ENCODE measurements at places on chromosomes 6 and 20.

- no peak for DNase-seq
These were observed 1956.6 kb upstream of the DEFB115 start for GRCh38 chr20:29300579-29301551.

GRCh38 chr20:58008866-58009265 lies 219.6 kb downstream of the ANKRD60 start:
- no peak for DNase-seq

DNA sequence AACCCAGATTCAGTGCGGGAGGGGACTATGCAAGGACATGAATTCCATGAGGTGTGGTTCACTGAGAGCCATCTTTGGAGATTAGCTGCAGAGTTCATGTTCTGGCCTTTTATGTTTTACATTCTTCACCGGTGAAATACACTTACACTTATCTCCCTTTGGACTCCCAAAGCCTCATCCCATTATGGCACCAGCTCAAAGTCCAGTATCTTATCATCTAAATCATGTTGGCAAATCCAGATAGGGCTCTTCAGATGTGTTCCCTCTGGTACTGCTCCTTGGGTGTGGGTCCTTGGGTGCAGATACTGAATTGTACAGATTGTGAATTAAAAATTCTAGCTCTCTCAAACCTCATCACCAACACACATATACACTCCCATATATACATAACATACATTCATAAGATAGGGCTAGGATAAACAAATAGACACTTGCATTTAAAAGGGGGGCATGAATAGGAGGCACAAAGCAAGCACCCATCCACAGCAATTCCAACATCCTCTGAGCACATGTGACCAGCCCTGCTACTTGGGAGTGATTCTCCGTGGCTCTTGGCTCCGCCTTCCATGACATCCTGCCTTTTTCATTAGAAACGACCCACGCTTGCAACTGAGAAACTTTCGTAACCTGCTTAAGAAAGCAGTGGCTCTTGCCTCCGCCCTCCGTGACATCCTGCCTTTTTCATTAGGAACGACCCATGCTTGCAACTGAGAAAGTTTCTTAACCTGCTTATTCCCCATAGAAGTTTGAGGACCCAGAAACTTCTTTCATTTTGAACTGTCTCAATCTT lies 53.6 kb upstream of the LRRC1 start:
- peak; percentile 15 for DNase-seq

DNA sequence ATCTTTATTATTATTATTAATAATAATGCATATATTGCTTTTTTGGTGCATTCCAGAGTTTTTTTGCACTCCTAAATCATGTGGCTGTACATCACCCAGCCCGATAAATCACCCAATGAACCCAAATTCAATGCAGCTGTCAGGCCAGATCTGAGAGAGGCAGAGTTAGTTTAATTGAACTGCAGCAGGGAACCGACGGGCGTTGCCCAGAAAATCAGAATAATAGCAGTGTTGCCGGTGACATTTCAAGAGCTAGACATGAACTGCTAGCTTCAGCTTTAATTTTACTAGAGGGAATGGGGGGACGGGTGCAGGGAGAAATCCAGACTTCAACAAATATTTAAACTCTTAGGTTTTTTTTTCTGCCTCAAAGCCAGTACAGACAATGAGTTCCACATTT lies 135.0 kb downstream of the CLIC5 start:
- no peak for DNase-seq

DNA sequence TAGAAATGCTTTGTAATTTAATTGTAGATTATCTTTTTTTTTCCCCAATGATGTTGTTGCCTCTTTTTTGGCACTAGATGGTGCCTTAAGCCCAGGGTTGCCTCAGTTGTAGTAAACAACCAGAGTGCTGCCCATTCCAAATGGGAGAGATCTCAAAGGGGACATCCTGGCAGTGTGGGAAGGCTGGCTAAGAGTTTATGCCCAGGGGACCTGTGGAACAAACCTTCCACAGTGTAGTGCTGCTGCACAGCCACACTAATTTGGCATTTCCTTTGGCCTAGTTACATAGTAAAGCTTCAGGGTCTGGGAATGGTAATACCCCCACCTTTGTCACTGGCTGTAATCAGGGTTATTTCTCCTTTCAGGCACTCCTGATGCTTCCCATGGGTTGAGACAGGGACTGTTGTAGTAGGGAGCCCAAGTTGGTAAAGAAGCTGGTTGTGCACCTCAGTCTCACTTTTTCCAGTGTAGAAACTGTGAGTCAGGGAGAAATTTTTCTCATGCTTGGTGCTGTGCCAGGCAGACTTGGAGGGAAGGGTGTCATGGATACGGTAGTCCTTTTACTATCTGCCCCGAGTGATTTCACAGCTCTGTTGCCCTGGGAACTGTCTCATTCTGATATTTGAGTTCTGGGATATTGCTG lies 177.8 kb upstream of the ECI2 start:
- no peak for DNase-seq

GRCh38 chr6:4133941-4134838 lies 1.2 kb downstream of the ECI2 start:
- peak; percentile 43 for DNase-seq

- DNase-seq: no peak
These were observed 530.2 kb upstream of the HTR1E start for GRCh38 chr6:86407128-86407527.

DNA sequence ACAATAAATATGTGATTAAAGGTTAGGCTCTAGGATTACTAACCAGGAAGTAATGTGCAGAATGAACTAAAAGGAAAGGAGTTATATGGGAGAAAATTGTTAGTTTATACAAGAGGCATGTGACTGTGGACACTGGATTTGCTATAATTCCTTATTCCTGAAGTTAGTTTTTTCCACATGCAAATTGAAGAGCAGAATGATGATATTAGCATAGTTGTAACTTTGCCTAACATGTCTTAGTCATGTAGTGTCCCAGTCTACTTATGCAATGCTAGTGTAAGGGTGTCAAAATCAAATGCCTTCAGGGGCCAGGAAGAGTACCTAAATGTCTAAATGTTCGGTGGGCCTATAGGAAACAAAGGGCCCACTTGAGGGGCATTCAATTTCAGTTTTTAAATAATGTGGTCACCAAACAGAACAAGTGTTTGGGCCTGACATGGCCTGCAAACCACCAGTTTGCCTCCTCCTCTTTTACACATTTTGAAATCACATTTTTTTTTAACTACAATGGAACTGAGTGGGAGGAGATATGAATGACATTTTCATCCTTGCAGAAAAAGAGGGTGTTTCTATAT lies 28.0 kb upstream of the CEP85L start:
- DNase-seq: no peak

DNA sequence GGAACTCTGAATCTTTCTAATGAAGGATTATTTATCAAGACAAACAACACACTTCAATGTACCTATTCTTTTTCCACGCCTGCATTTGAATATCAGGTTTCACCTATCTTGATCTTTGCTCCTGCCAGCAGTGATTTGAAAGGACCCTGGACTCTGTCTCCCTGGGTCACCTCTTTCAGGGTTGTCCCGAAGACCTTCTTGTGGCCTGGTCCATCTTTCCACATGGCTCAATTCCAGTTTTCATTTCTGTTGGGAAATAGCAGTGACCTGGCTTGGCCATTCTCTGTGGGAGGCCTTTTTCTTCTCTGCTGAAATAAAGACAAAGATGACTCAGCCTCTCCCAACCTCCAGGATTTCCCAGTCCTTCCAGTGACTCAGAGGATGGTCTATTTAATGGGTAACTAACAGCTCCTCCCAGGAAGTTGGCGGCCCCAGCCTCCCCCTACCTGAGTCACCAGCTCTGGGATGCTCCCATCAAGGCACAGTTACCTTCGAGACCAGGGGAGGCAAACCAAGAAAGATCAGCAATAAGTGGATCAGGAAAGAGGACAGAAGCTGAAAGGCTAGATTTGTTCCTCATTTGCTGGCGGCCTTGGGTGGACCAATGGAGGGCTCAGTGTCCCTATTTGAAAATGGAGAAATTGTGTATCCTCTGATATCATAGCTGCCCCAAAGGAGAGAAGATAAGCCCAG lies 120.2 kb upstream of the RNF24 start:
- no peak for DNase-seq

DNA sequence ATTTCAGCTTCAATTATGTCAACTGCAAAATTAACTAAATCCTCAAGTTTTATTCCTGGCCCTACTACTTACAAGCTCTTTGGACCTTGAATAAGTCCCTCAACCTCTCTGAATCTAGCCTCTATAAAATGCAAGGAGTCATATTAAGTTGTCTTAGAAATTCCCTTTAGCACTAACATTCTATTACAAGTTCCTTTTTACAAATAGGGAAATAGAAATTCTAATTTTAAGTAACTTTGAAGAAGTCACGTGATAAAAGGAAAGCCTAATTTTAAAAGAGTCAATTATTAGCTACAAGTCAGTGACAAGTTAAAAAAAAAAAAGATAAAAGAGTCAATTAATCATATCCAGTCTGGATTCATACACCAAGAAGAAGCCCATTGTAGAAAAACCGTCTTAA lies 24.6 kb upstream of the GTF3C6 start:
- DNase-seq: no peak

- DNase-seq: no peak
These were observed 44.7 kb downstream of the VAPB start for GRCh38 chr20:58433759-58434158.

DNA sequence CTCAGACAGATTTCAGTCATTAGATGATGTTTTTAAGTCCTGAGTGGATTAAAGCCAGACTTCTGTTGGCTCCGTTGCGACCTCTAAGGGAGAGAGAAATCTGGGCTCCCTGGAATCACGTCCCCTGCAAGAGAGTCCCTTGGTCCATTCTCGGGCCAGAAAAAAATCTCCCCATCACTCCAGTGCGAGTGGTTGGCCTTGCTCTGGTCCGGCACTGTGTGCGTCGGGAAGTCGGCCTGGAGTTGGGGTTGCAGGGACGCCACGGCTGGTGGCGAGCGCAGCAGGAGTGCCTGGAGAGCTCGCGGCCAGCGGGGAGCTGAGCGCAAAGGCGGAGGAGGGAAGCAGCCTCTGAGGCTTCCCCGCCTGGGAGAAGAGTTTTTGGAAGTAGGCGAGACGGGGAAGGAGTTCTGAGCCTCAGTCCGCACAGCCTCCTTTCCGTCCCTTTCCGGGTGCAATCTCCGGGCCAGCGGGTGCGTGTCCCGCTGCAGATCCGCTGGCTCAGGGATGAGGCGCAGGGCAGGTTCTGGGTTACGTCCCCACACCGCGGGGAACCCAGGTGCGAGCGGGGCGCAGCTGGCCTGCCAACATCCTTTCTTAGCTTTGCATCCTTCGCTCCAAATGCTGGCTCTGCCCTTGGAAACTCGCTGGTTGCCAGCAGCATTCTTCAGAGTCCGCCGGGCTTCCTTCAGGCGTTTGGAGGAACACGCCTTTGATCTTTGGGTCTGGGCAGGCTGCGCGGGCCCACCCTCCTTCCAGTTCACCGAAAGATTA lies 6.8 kb downstream of the TCF21 start:
- DNase-seq: no peak

- DNase-seq: no peak
These were observed 121.6 kb downstream of the ADGRB3 start for GRCh38 chr6:68756454-68757375.

DNA sequence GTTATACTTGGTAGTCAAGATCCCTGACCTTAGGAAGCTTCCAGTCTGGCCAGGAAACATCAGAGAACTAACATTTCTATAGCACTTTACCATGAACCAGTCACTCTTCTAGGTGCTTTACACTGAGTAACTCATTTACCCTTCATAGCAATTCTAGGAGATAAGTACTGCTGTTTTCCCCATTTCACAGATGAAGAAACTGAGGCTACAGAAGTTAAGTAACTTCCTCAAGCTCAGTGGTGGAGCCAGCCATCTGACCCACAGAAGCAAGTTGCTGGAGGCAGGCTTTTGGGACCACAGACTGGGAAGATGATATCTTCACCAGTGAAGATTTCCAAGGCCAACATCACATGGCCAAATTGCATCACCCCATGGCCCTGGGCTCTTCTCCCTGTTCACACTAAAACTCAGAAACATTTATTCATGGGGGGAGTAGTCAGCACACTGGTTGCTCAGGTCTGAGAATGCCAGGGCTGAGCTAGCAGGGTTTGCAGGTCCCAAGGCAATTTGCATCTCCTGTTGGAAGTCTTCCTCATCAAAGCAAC lies 70.3 kb downstream of the UNC5CL start:
- DNase-seq: no peak

GRCh38 chr6:14770572-14770971 lies 475.3 kb upstream of the JARID2 start:
- DNase-seq: no peak

- DNase-seq: no peak
These were observed 82.2 kb downstream of the BACH2 start for GRCh38 chr6:90214461-90214860.

- no peak for DNase-seq
These were observed 5.4 kb downstream of the SLC29A1 start for GRCh38 chr6:44228836-44229235.

DNA sequence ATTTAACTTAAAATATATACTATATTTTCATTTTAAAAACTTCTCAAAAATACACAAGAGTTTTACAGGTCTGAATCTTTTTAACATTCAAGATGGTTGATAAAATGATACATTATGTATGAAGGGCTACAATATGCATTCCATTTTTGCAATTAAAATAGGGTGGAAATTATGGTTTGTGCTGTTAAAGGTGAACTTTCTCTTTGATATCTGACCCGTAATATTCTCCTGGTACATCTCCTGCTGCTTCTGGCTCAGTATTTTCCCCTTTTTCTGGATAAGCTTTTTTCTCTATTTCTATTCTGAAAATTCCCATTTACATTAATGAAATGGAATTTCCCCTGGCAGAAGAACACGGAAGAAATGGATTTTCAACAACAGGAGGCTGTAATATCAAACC lies 27.4 kb upstream of the LCA5 start:
- no peak for DNase-seq

- no peak for DNase-seq
These were observed 56.3 kb upstream of the CD93 start for GRCh38 chr20:23142162-23143050.

GRCh38 chr6:155510879-155511278 lies 55.2 kb upstream of the NOX3 start:
- DNase-seq: no peak

DNA sequence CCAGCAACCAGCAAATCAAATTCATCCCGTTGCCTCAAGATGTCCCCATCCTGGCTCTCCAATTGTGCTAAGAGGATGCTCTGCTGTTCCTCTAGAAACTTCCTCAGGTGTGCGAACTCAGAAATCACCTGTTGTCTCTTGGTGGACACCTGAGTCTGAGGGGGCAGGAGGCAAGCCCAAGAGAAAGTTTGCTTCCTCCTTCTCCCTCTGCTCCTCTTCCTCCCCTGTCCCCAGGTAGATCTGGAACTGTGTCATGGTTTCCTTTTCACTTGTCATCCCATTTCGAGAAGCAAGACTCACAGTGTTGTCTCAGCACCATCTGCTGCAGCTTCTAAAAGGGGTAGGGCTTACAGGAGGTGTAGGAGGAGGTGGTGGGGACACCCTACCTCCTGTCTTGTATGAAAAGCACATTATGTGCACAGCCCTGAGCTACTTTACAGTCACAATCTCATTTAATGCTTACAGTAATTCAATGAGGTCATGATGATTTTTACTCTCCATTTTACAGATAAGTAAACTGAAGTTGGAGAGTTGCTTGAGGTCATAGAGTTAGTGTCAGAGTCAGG lies 2.5 kb downstream of the TRIM10 start:
- no peak for DNase-seq
